Hematopoietic multipotent progenitor cell treated with erythropoietin and hydrocortisone succinate and interleukin-3 and kit ligand, for 15 days (in vitro differentiated cells): ENCODE measurements at places on chromosomes 5 and 9.
A peak's percentile ranks its signal among the peaks of the same experiment; 100 is the strongest.

DNA sequence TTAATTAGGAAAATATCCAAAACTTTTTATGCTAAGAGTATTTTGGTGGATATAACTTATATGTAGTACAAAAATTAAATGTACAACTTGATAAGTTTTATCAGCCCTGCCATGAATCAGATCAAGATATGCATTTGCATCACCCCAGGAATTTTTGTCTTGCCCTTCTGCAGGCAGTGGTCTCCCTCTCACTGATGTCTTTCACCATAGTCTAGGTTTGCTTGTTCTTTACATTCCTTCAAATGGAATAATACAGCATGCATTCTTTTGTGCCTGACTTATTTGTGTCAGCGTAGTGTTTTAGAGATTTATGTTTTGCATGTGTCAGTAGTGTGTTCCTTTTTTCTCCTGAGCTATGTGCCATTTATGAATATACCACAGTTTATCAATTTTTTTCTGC is 36.4 kb downstream of the RNF180 start:
- no peak for DNase-seq

GRCh38 chr9:119368681-119369581 is at the start of gene BRINP1:
TSS of gene BRINP1 (minus strand) at chr9:119369435. CDS start at chr9:119313355, 56,080 bp downstream.
- no peak for DNase-seq

GRCh38 chr5:169921384-169921783 is 58.9 kb downstream of the INSYN2B start:
- no peak for DNase-seq

- DNase-seq = no peak
These were observed 30.3 kb downstream of the FOXD1 start for GRCh38 chr5:73418244-73418691.

GRCh38 chr5:107805824-107806223 is 135.1 kb upstream of the EFNA5 start:
- DNase-seq = no peak

- no peak for DNase-seq
These were observed 110.5 kb downstream of the GAS1 start for GRCh38 chr9:86836797-86837196.

DNA sequence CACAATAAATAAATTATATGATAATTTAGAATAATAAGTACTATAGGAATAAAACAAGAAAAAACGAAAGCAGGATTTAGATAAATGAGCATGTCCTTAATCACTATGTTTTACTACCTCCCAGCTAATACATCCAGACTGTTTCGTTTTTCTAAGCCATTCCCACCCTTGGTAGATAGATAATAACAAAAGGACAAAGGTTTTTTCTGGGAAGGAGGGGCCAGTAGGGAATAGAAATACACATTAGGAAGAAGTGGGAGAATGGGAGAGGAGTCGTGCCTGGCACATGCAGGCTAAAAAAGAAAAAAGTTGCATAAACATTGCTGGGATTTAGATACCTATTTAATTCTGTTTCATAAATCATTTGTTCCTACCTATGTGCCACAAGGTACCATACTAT is 97.1 kb downstream of the MTX3 start:
- DNase-seq = no peak

DNA sequence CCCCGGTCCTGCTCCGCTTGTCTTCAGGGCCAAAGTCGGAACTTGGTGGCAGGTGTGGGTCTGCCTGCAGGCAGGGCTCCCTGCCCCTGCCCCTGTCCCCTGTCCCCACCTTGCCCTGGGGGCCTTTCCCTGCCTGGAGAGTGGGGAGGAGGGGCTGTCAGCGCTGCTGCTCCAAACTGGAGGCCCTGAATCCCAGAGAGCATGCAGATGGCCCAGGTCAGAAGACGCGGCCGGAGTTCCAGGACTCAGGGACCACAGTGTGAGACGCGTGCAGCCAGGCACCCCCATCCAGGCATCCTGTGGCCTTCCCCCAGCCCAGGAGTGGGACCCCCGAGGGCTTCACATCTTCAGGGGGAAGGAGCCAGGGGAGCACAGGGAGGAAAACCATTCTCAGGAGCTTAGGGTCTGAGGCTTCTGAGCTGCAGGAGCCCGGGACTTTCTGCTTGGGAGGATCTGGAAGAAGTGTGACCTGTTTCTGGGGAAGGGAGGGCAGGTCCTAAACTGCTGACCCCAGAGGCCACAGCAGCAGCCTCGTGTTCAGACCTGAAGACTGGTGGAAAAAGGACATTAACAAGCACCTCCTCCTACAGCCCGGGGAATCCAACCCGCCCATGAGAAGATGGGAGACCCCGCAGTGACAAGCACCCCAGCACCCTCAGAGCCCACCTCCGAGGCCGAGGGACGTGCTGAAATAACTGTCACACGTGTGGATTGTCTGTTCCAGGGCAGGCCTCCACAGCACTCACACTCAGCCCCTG is 38.0 kb downstream of the RASGEF1C start:
- no peak for DNase-seq

- no peak for DNase-seq
These were observed 11.4 kb upstream of the C1QTNF3 start for GRCh38 chr5:34054400-34054729.

GRCh38 chr9:121947775-121948174 is 145.3 kb downstream of the TTLL11 start:
- no peak for DNase-seq

DNA sequence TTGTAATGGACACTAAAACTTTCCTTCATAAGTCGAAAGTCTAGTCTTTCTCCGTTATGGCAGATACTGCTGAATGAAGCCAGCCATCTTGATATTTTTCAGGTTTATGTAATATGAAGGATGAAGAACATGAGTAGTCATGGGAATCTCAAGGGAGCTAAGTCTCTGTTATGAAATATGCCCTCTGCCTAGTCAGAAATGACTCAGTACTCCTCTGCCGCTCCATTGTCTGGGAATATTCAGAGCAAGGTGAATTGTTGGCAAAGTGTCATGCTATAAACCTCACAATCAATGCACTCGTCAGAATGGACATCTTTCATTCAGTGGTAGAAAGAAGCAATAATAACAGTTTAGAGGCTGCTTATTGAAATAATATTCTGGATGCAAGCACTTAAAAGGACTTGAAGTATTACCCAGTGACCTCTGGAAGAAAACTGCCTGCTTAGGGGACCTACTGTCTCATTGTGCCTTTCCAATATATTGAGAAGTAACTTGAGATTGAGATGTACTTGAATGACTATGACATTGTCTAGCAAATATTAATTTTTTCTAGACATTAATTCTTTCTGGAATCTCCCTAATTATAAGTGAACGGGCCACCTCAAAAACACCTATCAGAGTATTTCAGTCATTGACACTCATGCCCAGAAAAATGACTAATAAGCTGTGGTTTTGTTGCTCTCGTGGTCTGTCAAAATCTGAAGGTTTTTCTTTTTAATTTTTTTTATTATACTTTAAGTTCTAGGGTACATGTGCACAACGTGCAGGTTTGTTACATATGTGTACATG is 1011.5 kb upstream of the ACO1 start:
- no peak for DNase-seq

- DNase-seq = no peak
These were observed 64.0 kb downstream of the OTULIN start for GRCh38 chr5:14728459-14728938.

- no peak for DNase-seq
These were observed 20.4 kb upstream of the EXOC3 start for GRCh38 chr5:422323-423232.

DNA sequence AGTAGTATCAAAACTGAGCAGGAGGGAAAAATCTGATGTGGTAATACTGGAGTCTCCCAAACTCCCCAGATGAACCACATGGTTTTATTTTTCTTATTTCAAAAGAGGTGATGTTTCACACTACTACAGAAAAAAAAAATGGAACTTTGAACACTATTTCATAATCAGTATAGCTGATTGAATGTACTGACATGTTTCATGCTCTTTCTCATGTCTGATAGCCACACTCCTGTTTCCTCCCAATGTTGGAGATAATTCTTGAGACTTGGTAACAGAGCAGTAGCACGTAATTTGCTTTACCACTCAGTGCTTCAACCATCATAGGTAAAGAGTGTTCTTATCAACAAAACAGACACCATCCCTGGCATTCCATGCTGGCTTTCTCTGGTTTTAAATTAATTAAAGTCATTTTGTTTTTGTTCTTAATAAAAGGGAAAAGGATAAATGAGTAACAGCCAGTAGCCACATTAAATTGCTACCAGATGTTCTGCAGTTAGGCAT is 85.2 kb downstream of the MUSK start:
- no peak for DNase-seq

- DNase-seq = no peak
These were observed 565.4 kb downstream of the TLR4 start for GRCh38 chr9:118269623-118270022.

DNA sequence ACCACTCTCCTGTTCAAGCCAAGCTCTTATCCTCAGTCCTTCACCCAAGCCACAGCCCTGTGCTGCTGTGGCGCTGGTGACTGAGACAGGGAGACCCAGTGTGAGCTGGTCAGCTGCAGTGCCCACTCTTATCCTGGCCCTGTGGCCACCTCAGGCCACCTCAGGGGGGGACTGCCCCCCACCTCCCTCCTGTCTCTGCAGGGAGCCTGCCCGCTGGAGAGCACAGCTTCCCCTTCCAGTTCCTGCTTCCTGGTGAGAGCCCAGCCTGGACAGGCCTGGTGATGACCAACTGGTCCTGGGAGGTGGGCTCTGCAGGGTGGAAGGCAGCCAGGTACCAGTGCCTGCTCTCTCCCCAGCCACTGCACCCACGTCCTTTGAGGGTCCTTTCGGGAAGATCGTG is 5.5 kb upstream of the EHMT1 start:
- DNase-seq = no peak

DNA sequence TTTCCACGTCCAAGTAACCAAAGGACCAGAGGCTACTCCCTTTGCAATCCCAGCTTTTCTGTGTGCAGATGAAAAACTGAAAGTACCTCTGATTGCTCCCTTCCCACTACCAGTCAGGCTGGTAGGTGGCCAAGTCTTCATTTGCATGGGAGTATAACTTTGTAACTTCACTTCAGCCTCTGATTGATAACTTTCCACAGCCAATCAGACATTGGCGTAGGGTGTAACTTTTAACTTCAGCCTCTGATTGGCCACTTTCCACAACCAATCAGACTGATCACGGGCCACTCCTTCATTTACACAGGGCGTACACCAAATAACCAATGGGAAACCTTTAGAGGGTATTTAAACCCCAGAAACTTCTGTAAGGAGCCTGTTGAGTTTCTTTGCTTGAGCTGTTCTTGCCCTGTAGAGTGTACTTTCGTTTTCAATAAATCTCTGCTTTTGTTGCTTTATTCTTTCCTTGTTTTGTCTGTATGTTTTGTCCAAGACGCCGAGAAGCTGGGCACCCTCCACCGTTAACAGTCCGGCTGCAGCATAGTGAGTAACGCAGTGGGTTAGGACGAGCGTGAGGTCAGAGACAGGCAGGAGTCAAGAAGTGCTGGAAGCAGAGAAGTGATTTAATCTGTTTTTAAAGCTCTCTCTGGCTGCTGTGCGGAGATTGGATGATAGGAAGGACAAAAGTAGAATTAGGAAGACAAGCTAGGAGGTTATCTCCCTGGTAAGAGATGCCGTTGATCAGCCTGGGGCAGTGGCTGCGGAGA is 3.5 kb upstream of the EXOSC2 start:
- peak; percentile 52 for DNase-seq

DNA sequence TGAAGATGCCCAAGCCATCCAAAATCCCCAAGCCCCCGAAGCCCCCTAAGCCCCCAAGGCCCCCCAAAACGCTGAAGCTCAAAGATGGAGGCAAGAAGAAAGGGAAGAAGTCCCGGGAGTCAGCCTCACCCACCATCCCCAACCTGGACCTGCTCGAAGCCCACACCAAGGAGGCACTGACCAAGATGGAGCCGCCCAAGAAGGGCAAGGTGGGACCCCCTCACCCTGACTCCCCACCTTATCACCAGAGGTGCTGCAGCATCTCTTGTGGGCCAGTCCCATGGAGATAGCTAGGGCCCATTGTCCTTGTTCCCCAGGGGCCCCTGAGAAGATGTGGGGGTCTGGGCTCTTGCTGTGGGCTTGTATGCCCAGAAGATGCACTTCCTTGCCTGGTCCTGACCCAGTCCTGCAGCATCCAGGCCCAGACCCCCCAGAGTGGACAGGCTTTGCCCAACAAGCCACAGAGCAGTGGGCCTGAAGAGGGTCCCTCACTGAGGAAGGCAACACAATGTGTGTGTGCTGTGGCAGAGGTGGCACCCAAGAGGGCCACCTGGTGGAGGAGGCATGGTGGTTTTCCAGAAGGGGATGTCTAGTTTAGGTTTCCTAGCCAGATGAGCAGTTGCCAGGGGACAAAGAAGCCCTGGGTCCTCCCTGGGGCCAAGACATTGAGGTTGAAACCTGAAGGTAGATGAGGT is 84.1 kb downstream of the PHF2 start:
- DNase-seq = no peak

GRCh38 chr5:14812166-14812565 is 59.4 kb downstream of the ANKH start:
- DNase-seq = no peak

GRCh38 chr5:56176871-56177533 is 56.1 kb downstream of the ANKRD55 start:
- no peak for DNase-seq

DNA sequence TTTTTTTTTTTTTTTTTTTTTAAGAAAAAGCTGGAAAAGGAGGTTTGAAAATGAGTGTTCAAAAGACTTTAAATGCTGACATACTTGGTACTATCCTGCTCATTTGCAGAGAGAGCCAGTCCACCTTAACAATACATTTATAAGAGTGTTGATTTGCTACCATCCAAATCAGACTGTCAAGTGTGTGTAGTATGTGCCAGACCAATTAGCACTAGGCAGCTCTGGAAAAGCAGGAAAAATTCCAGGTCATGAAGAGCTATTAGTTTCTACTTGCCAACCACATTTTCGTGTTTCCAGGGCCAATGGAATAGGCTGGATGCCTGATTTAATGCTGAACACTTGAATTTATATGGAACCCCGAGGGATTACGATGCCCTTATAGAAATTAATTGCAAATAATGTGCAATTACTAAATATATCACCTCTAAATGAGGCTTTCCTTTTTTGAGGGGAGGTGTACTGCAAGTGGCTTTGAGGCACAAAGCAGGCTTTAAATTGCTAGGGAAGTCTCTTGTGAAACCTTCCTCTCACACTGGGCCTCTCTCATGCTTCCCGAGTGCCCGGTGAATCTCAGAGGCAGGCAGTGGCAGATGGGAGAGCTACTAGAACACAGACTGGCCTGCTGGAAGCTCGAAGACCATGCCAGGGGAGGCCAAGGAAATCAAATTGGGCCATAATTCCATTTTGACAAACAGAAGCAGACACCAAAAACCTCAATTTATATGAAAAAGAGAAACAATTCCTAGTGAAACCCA is 178.7 kb downstream of the PPP2R2B start:
- no peak for DNase-seq

- no peak for DNase-seq
These were observed 416.5 kb downstream of the TAF11L14 start for GRCh38 chr5:18050776-18051175.

GRCh38 chr9:125361837-125362531 is 100.4 kb downstream of the GAPVD1 start:
- DNase-seq = no peak

- no peak for DNase-seq
These were observed 7.8 kb downstream of the MED10 start for GRCh38 chr5:6370580-6370979.

DNA sequence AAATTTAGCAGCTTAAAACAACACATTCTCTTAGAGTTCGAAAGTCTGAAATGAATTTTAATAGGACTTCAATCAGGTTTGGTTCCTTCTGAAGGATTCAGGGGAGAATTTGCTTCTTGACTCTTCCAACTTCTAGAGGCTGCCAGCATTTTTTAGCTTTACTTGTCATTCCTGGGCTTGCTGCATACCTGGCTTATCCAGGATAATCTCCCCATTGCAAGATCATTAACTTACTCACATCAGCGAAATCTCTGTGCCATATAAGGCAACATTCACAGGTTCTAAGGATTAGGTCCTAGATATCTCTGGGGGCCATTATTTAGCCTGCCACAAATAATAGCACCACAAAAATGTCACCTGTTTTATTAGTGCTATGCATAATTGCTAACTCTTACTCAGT is 46.2 kb upstream of the PCSK5 start:
- DNase-seq = no peak
